ENCODE measurements at places on chromosomes 5 and 9. TPM values are rescaled to one million over a fixed set of nuclear protein-coding genes. Genes with fewer than 3 reads are reported as not detected.
A peak's percentile ranks its signal among the peaks of the same experiment; 100 is the strongest.

DNA sequence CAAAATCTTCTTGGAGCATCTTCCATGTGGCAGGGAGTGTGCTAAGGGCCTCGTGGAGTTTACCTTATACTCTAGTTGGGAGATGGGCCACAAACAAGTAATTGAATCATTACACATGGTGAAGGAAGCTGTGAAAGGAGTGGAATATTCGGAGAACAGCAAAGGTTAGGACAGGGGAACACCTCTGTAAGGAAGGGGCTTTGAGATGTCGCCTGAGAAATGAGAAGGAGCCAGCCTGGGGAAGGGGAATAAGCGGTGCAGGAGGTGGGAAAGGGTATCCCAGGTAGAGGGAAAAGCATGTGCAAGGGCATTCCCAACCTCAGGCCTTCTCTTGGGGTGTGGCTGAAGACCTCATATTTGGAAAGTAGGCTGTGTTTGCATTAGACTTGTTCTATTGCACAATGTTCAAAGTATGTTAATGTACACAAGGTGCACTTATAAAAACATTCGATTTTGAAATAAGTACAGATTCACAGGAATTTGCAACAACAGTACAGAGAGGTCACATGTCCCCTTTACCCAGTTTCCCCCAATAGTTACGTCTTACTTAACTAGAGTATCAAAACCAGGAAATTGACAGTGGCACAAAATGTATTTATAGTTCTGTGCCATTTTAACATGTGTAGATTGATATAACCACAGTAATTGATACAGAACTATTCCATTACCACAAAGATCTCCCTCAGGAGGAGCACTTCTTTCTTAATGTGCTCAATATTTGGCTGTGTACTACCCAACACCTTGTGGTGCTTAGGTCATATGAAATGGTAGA lies 2.4 kb upstream of the STOM start:
- no peak for DNase-seq

Gene ABO
- not detected for total RNA-seq

DNA sequence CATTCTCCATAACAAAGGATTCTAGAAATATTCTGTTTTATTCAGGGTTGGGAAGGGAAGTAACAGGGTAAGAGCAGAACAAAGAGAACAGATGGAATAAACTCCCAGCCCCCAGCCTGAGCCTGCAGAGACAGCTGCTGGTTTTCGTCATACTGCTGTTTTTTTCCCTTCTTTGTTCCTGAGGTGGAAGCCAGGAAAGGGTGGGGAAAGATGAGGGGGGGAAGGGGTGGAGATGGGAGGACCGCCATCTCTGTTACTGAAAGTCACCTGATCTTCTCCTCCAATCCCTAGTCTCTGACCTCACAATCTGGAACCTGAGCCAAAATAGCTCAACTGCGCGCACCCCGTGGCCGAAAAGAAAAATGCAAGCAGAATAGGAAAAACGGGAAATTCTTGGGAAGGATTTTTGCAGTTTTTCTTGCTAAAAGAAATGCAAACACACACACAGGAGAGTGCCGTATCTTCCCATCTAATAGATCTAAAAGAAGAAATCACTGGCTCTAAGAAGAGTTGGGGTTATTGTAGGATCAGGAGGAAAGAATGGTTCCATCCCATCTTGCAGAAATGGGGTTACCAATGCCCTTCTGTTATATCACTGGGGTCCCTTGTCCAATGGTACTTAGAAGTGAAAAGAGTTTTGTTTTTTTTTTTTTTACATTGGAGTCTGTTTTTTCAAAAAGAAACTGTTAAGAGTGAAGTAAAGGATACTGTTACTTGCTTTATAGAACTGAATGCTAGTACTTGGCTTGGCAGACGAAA lies 57.9 kb downstream of the DIAPH1 start:
- DNase-seq: peak; percentile 93

Gene NR4A3
- total RNA-seq: 0.17 TPM

DNA sequence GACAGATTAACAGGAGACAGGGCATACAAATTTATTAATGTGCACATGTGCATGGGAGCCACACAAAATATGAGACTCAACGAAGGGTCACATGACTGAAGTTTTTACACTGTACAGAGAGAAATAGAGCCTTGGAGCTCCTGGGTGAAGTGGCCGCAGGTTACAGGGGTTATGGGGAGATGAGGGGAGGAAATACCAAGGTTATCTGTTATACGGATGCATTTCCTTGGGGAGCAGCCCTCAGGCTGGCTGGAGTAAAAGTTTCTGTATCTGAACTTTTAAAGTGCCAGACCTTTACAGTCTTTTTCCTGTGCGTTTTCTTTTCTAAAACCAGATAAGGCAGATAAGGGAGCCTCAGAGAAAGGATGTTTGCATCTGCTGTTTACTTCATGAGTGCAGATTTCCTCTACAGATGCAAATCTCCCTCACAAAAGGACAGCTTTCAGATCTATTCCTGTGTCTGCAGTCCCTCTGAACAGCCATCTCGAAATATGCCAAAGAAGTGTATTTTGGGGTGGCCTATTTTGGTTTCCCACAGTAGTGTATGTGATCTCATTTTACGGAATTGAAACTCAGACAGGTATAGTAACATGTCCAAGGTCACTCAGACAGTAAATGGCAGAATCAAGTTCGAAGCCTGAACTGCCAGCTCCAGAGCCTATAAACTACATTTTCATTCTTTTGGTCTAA lies 139.3 kb upstream of the FBXL17 start:
- no peak for DNase-seq

Gene GARIN3
- not detected for total RNA-seq

Gene CEP120
- 15.2 TPM for total RNA-seq

GRCh38 chr9:123257276-123257675 lies 11.1 kb downstream of the STRBP start:
- no peak for DNase-seq

DNA sequence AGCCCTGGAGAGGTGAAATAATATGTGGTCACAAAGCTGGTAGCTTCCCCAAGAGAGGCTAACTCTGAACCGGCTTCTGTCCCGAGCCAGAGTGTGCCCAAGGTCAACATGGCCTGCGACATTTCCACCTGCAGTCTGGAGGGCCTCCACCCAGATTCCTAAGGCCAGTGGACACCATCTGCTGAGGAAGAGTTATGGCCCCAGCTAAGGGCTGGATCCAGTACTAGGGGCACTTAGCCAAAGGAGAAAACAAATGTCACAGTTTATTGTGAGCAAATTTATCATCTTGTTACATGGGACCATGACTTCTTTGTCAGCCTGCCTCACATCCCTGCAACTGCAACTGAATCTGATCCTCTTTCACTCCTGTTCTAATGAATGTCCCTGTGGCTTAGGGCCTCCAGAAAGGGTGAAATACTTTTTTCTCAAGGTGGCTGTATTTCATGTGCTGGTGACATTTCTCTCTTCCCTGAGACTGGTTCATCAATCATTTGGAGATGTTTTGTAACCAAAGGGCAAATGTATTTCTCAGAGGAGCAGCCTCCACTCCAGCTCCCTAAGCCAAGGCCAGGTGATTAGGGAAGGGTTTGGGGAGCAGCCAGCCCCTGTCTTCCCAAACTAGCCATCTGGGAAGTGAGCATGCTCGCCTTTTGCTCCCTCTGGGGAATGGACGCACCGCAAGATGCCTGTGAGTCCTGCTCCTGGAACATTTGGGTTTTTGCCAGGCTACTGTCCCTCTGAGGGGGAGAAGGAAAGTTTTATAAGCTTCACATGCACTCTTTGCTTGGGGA lies 148.3 kb downstream of the CMYA5 start:
- no peak for DNase-seq

- DNase-seq: no peak
Observed at GRCh38 chr9:108671794-108672193, 184.0 kb downstream of the ACTL7B start.

GRCh38 chr9:126297661-126298060 lies 29.0 kb upstream of the MVB12B start:
- no peak for DNase-seq

GRCh38 chr5:9423571-9423970 lies 122.3 kb downstream of the SEMA5A start:
- no peak for DNase-seq

- DNase-seq: peak; percentile 92
Observed at GRCh38 chr5:139711067-139711905, 63.1 kb downstream of the CXXC5 start.

DNA sequence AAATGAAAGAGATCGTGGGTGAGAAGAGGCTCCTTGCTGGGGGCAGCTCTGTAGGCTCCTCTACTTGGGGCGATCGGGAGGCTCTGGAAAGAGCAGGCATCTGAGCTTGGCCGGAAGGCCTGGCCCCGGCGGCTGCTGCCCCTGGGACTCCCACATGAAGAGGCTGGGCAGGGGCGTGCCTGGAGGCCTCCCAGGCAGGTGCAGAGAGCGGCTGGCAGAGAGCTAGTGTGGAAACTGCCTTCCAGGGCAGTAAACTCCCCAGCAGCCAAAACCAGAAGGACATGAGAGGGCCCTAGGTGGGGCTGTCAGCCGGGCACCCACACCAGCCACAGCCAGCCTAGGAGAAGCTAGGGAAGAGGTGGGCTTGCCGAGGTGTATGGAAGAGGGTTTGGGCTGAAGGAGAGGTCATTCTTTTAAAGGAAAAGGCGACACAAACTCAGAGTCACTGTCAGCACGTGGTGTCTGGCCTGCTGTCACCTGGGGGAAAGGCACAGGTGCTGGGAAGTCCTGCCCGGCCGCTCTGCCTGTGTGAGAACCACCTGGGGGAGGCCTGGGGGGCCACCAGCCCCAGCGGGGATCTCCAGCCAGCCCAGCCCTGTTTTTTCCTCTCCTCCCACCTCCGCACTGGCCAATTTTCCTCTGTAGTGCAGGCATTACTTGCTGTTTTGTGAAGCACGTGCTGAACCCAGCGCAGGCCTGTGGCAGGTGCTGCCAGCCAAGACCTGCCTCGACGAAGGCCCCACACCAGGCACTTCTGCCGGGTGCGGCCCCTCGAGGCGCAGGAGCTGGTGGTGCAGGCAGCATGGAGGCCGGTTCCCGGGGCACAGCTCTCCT lies 44.8 kb upstream of the EGFL7 start:
- no peak for DNase-seq

Gene RNF183
- not detected for total RNA-seq

GRCh38 chr5:170273968-170274710 lies 23.4 kb downstream of the LCP2 start:
- DNase-seq: no peak

GRCh38 chr5:101009758-101010519 lies 106.9 kb upstream of the ST8SIA4 start:
- no peak for DNase-seq

DNA sequence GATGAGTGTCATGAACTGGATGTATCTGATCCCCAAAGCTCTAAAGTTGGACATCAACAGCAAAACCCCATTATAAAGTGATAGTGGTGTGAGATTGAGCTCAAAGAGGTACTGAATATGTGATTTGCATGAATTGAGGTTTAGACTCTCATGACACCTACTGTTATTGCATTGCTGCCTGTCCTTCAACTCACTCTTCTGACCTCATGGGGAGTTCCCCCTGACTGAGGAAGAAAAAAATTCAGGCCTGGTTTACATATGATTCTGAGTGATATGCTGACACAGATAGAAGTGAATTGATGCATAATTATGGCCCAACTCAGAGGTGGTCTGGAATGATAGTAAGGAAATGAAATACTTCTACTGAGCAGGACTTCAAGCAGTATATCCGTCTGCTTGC lies 76.2 kb upstream of the CHD1 start:
- no peak for DNase-seq

DNA sequence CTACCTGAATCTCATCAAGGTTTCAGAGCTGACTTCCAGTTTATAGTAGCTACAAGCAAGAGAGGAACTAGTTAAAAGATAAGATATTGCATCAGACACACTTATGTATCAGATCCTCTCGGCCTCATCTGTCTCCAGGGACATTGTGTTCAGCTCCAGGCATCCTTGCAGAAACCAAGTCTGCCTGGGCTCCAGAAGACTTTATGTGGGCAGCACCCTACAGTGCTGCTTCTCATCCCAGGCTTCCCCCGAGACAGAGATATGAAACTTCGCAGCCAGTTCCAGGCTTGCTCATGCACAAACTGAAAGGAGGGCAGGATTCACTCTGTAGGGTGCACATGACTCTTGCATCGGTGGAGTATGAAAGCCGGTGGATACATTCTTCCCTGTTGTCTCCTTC lies 33.9 kb upstream of the FOXB2 start:
- DNase-seq: no peak

Gene GFPT2
- 124 TPM for total RNA-seq

Measured in Daoy (cell line).